EL (cell line): ENCODE measurements at places on chromosomes 5 and 9.

DNA sequence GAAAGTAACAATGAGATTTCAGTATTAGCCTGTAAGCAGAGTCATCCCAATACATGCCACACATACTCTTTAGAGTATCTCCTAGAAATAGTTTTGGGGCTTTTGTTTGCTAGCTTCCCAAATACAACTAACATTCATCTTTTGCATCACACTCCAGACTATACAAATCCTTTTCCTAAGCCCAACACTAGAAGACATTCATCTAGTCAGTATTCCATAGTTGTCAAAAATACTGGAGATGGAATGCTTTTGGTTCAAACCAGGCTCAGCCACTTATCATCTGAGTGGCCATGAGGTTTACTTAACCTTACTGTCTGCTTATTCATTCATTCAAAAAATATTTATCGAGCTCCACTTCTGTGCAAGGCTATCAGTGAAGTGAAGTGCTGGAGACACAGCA lies 205.1 kb upstream of the SGCD start:
- DNase-seq: no peak

- DNase-seq: peak; percentile 90
These were observed 70.1 kb downstream of the KIAA1958 start for GRCh38 chr9:112556497-112557442.

GRCh38 chr9:120478208-120478607 lies 101.8 kb downstream of the CDK5RAP2 start:
- peak; percentile 26 for DNase-seq

DNA sequence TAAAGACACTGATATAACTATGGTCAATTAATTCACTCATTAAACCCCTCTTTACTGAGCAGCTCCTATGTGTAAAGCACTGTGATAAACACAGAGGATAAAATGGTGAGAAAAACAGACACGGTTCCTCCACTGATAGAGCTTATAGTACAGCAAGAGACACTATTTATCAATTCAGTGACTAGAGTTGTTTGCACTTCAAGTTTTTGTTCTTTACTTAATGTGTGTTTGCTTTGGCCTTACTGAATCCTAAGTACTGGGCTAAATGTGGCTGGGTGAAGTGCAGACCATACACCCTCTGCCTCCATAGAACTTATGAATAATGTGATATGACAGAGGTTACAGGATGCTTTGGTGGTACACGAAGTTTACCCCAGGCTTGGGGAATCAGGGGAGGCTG lies 80.1 kb upstream of the ITGA1 start:
- DNase-seq: no peak

DNA sequence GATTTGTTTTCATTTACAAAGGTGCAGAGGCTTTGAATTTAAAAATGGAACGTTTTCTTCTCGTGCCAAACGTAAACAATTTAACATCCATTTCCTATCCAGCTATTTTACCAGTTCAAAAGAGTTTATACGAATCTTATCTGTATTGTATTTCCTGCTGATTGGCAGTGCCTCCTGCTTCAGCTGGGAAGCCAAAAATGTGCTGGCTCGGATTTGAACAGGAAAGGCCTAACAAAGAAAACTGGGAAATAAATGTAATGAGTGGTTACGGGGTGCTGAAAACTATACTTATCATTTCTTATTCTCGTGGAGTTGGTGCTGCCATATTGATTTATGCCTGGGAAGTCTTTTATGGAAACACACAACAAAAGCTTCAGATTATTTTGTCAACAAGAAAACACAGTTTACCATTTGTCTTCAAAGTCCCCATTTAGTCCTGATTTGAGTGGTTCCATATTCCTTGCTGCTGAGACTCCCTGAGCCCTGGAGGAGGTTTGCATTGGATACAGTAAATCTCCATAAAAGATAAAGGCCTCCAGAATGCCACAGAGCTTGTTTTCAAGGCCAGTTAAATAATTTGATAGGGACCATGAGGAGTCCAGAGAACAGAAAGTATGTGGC lies 507.4 kb downstream of the RASEF start:
- DNase-seq: no peak

DNA sequence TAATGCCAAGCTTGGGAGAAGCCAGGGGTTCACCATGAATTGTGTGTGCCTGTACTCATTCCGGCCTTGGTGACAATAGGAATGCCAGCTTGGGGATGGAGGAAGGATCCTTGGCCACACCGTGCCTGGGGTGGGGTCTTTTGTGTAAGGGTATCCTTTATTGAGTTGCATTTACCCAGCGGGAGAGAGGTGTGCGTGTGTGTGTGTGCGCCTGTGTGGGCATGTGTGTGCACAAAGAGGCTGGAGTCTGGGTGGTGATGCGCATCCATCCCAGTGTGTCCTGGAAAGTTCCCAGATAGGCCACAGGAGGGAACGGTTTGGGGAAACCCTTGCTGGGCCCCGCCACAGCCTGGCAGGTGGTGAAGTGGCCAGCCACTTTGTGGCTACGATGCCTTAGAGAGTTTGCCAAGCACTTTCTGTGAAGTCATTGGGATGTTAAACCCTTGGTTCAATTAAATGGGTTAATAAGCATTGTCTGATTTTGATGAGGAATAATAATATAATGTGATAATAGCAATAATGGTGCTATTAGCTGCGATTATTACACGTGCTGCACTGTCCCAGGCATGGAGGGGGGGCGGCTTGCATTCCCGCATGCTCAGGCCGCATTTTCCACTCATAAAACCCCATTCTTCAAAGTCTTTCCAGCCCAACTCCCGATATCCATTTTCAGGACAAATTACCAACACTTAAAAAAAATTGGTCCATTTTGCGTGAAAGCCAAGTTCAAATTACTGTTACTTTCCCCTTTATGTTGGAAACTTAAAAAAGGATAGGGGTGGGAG lies 13.7 kb downstream of the PITX1 start:
- no peak for DNase-seq

GRCh38 chr5:73690015-73690414 lies 64.0 kb downstream of the ARHGEF28 start:
- no peak for DNase-seq

DNA sequence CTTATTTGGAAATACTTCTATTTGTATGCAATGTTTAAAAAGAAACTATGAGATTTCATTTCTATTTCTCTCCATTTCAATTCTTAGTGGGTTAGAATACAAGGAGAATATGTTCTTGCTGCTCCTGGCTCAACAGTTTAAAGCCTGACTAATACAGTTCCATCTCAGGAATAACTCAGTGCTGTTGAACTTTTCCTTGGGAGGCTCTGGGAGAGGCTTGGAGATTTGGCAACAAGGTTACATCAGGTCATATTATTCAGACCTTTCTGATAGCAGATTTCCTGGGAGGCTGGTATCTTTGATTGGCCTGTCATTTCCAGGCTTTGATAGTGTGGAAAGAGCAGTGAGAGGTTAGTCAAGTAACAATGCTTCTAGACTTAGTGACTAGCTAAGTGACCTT lies 481.7 kb upstream of the KLF4 start:
- DNase-seq: no peak

- DNase-seq: no peak
These were observed 76.6 kb downstream of the PPIC start for GRCh38 chr5:122959740-122960445.

- no peak for DNase-seq
These were observed 367.7 kb downstream of the PRELID2 start for GRCh38 chr5:145467446-145467845.

GRCh38 chr5:143006501-143006900 lies 236.3 kb downstream of the ARHGAP26 start:
- no peak for DNase-seq

DNA sequence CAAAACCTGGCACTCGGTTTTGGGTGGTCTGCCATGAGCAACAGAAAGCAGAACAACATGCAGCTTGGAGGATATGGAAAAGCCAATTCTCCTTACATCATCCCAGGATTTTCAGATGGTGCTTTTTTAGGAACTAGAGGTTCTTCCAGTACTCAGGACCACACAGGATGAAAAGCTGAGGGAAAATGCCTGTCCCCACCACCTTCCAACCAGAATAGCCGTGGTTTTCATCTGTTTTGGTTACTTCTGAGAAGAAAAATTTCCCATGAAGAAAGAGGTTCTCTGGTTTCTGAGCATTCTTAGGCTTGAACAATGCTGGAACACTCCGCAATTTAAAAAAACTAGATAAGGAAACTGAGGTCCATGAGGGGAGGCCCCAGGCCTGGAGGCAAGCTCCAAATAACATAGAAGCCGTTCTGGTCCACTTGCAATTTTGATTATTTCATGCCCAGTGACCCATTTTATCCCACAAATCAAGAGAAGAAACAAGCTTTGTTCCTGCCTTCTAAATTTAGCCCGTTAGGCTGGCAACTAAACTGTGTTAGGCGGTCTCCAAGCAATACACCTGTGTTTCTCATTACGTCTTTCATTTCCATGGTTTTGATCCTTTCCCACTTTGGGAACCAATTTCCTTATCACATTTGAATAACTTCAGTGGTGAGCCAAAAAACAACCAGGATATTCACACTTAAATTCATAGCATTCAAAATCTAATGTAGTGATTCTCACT lies 79.2 kb upstream of the SPIN1 start:
- DNase-seq: no peak

DNA sequence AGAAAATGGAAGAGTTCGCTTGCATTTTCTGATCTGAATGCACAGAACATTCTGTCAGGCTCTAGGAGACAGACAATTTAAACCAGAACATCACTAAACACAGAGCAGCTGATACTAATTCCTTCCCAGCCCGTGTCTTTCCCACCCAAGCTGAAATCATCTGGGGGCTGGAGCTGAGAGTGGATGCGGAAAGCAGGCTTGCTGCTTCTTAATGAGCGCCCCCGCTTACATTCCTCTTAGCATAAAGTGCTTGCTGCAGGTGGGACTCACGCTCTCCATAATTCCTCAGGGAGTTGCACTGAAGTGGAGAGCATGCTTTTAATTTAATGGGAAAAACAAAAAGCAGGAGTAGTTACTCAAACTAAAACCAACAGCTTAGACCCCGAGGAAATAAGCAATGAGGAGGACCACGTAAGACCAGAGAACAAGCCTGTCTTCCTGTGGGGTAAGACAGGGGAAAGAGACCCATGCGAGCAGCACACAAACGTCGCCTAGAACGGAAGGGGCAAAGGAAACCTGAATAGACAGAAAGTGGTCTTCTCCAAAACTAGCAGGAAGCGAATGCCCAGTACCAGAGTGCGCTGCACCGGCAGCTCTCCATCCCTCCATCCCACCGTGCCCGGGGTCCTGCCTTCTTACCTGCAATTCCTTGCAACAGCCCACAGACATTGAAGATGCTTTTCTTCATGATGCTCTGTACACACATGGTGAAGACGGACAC lies 139.3 kb downstream of the LHFPL2 start:
- DNase-seq: no peak

GRCh38 chr5:6543346-6543730 lies 89.5 kb downstream of the NSUN2 start:
- DNase-seq: no peak

- DNase-seq: peak; percentile 55
These were observed 42.8 kb downstream of the NFIB start for GRCh38 chr9:14271093-14271673.

- peak; percentile 87 for DNase-seq
These were observed 42.8 kb upstream of the STXBP1 start for GRCh38 chr9:127568971-127569885.

- no peak for DNase-seq
These were observed 111.5 kb downstream of the CDC42SE2 start for GRCh38 chr5:131375351-131375750.

DNA sequence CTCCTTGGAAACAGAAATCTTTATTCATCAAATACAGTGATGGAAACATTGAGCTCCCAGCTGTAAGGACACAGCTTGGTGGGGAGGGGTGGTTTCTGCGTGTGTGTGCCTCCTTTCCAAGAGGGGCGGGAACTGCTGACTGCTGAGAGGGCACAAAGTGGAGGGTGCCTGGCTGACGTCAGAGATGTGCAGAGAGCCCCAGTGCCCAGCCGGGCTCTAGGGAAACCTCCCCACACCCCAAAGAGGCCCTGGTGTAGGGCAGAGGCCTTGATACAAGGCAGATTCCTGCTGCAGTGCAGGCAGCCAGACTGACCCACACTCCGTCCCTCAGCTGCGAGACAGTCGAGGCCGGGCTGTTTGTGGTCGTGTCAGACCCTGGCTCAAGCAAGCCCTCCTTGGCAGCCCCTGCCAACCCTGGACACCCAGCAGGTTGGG lies 191.0 kb downstream of the CACNA1B start:
- DNase-seq: no peak

DNA sequence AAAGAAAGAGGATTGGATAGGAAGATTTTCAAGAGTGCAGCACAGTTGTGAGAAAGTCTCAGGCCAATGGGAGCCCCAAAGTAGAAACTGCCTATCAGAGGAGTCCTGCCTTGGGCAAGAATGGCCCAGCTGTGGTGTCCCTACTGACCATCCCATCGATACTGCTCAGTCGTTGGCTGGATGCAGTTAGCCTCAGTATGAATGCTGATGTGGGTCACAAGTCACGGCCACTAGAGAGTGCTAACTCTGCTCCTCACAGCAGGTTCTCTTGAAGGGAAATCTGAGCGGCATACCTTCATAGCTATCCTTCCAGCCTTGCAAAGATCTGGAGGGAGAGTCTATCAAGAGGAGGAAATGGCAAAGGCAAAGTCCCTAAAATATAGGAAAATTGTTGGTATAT lies 11.6 kb upstream of the CETN3 start:
- peak; percentile 13 for DNase-seq

DNA sequence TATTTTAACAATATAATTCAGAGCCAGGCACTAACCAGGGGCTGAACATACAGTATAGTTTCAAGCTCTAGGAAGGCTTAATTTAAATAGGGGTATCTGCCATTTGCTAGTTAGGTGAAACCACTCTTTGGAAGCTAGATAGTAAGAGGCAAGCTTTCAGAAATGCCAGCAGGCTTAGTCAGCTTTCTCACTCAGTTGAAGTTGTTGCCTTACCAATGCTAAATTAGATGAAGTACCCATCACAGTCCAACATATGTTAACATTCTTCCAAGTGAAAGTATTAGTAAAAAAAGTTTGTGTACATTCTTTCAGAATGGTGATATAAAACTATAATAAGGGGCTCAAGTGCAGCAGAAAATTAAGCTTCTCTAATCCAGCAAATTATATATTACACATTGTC lies 215.0 kb downstream of the CNTLN start:
- peak; percentile 67 for DNase-seq

DNA sequence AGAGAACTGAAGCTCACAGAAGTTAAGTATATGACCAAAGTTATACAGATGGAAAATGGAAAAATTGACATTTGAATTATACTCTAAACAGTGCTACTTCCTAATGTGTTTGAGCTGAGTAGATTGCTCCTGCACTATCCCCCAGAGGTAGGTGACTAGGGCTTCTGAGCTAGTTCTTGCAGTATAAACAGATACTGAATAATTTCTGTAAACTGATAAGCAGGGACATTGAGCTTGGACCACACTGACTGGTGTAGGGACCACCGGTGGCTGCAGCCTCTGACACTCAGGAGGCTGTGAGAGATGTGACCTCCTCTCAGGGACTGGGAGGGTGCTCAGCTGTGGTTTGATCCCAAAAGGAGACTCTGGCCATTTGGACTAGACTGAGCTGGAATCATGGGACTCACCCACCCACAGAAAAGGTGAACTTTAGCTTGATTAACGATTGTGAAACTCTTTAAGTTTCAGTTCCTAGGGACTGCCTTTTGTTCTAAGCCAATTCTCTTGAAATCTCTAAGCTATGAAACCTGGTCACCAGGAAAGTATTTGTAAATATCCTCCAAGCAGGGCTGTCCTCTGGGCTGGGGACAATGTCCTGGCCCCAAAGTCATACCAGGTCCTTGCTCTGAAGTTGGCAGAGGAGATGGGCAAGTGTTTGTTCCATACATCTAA lies 291.5 kb downstream of the SEC61B start:
- no peak for DNase-seq
